ENCODE measurements at places on chromosomes 3 and 15. TPM values are rescaled to one million over a fixed set of nuclear protein-coding genes. Genes with fewer than 3 reads are reported as not detected.

GRCh38 chr3:76310667-76311066 lies 525.3 kb upstream of the ZNF717 start:
- no peak for DNase-seq

SLC22A13 gene
- total RNA-seq: 0.29 TPM

MAP3K13 gene
- 18.0 TPM for total RNA-seq

- no peak for DNase-seq
These were observed 212.0 kb upstream of the TLE3 start for GRCh38 chr15:70309716-70310115.

GRCh38 chr3:14583548-14584091 lies 43.5 kb upstream of the GRIP2 start:
- no peak for DNase-seq

DNA sequence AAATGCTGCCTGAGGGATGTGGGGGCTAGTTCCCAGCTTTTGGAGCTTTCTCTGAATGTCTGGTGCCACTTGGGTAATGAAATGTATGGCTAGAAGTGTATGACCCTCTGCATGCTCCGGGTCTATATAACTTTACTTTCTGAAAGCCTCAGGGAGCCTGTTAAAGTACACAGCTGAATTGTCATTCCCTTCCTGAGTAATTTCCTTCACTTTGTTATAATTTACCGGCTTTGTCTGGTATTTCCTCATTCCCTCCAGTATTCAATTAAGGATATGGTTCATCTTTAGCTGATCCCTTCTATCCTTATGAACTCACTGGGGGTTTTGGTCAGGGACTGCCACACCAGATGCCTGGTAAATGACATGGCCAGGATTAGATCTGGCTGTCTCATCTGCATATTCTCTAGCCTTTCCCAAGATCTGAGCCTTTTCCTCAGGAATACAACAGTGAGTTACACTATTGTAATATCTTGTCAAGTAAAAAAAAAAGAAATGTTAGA lies 620.3 kb downstream of the ZPLD1 start:
- no peak for DNase-seq

- peak; percentile 14 for DNase-seq
These were observed at the start of gene EFHB for GRCh38 chr3:19934098-19934566. Gene EFHB, minus strand, starts transcription at chr3:19934217. Its CDS starts 199 bp downstream, at chr3:19934018.

GRCh38 chr15:80317389-80318182 lies 65.6 kb upstream of the CTXND1 start:
- DNase-seq: peak; percentile 77

DNA sequence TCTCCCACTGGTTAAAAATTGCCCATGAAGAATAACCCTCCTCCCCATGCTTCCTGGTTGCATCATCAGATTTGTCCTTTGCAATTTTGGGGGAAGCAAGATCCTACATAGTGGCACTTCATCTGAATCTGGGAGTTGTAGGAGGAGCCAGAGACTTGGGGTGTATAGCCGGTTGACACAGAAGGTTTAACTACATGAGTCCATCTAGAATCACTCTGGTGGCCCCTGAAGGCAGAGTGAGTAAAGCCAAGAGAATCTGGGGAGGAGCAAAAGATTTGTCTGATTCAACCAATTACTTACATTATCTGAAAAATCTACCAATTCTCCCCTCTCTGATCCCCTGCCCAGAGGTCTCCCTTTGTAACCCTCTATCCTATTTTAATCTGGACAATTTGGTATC lies 50.1 kb downstream of the SYN2 start:
- no peak for DNase-seq

CACNA2D2 gene
- total RNA-seq: not detected

GRCh38 chr3:192577271-192577670 lies 150.1 kb downstream of the FGF12 start:
- DNase-seq: no peak

GRCh38 chr3:18556503-18557135 lies 131.5 kb upstream of the SATB1 start:
- peak; percentile 8 for DNase-seq

PLCH1 gene
- not detected for total RNA-seq

GRCh38 chr3:16064642-16065414 lies 109.7 kb upstream of the GALNT15 start:
- peak; percentile 89 for DNase-seq

GOLGA8J gene
- total RNA-seq: not detected

DNA sequence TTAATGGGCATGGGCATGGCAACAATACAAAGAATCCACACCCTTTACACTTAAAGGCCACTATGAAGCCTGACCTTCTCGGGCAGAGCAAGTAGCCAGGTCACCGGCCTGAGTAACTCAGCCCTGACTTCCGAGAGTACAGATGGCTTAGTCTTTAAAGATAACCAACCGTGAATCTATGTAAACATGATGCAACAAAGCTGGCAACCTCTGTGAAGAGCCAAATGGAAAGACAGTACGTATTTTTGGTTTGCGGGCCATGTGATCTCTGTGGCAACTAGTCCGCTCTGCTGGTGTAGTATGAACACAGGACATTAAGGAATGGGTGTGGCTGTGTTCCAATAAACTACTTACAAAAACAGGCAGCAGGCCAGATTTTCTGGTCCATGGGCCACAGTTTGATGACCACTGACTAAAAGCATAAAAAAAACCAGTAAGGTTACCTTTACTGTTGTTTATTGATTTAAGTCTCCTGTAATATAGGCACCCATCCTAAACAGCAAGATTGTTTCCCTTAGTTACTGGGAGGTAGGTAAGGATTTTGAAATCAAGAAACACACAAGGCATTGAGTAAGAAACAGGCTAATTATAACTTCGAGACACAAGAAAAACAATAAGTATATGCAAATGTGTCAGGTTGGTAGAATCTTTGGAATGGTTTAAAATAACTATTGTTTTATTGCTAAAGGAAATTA lies 14.5 kb downstream of the RIOX2 start:
- no peak for DNase-seq

GNAT1 gene
- total RNA-seq: not detected

WNT7A gene
- total RNA-seq: not detected

DNA sequence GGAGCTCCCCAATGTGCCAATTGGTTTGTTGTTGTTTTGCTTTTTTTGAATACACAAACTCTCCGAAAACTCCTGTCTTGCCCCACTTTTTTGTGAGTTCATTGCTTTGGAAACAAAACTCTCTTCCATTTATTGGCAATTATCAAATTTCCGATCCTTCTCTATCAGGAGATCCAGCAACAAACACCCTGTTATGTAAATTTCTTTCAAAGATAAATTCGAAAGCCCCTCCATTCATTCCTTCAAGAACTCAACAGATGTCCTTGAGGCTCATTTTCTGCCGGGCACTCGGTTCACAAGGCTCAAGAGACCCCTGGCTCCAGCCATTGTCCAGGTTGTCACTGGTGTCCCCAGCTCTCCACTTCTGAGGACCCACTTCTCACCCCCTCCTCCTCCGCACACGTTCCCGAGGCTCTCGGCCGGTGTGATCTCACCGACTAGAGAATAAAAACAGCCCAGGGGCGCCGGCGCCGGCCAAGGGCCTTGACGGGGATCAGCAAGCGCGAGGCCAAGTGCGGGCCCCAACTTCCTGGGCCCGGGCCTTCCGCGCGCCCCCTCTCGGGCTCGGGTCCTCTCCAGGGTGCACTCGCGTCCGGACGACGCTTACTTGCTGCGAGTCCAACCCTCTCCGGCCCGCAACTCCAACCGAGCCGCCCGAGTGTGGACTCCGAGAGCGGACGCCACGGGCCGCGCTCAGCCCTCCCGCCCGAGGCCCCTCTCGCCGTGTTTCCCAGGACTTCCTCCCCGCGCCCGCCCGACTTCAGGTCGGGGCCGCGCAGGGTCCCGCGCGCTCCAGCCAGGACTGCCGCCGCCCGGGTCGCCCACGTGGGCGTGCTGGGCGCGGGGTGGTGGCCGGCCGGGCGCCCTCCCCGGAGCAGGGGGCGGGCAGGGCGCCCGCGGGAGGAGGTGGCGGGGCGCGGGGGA lies 533 bp upstream of the SMAD3 start:
- no peak for DNase-seq

GRCh38 chr15:65204931-65205660 lies 6.2 kb downstream of the CILP start:
- DNase-seq: no peak

NFKBIZ gene
- 26.6 TPM for total RNA-seq

DNA sequence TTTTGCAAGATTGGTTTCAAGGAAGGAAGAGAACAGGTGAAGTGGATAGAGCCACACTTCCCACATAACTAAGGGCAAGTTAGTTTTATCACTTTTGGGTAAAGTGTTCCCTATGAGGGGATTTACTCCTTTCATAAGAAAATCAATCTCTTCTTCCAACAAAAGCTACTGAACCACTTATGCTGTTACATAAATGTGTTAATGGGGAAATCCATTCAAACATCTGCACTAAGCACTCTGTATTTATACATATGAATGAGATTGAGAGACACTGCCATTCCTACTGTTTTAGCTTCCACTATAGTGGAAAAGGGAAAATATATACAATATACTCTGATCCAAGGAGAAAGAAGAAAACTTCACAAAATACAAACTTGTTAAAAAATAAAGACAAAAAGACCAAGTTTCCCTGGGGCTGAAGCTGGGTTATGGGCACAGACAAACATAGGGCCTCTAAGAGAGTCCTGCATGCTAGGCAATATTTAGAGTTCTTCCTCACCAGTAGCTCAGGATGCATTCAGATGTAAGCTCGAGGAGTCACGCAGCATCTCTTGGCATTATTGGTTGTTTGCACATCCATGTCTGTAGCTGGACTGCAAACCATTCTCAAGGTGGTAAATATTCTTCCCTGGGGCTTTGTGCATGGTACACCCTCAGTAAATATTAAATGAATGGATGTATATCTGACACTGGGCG lies 454.2 kb downstream of the FGF12 start:
- no peak for DNase-seq

GRCh38 chr15:48297668-48298067 lies 33.6 kb upstream of the DUT start:
- DNase-seq: no peak

DNA sequence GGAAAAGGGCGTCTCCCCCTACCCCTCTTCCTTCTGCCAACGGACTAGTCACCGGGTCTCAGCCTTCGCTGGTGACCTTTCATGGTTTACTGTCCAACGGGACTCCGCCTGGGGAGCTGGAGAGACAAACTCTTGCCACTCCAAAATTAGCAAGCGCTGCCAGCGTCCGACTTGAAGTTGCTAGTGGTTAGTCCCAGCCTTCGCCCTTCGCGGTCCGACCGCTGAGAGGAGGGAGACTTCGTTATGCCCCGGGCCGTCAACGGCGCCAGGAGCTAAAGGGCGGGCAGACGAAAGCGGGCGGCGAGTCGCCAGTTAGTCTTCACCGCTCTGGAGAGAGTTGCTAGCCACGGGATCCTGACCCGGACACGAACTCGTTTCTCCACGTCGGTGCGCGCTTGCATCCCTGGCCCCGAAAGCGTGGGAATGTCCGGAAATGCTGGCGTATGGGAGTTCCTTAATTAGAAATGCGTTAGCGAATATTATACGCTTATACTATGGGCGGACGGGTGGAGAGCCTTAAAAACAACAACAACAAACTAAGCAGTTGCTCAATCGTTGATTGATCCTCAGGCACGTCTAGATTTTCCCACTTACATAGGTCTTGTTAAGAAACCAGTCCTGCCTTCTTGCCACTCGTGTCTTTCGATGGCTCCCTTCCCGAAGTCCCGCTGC lies 716 bp downstream of the SMC4 start:
- DNase-seq: peak; percentile 48
